ENCODE measurements at places on chromosomes 3 and 15. TPM values are rescaled to one million over a fixed set of nuclear protein-coding genes. Genes with fewer than 3 reads are reported as not detected.

EIF4E3 gene
- 25.3 TPM for total RNA-seq

CXCR6 gene
- 9.6 TPM for total RNA-seq

GOLGA8J gene
- total RNA-seq, result not detected

GNAT1 gene
- not detected for total RNA-seq

DNA sequence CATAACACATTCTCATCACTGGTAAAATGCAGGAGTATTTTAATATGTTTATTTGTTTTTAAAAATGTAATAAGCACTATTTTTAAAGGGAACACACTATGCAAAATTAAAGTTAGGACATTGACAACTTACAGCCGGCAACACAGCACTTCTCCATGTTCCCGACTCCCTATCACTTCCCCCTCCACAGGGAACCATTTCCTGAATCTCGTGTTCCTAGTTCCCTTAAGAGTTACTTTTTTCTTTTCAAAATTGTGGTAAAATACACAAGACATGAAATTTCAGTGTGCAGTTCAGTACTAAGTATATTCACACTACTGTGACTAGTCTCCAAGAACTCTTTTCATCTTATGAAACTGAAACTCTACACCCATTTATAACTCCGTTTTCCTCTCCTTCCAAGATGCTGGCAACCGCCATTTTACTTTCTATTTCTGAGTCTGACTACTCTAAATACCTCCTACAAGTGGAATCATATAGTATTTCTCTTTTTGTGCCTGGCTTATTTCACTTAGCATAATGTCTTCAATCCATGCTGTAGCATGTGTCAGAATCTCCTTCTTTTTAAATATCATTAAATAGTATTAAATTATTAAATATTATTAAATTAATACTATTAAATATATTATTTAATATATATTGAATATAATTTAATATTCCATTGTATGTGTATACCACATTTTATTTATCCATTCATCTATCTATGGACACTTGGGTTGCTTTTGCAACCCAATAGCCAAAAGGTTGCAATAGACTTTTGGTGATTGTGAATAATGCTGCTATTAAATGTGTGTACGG, 25.9 kb upstream of the UBE2Q2 start:
- no peak for DNase-seq

DNA sequence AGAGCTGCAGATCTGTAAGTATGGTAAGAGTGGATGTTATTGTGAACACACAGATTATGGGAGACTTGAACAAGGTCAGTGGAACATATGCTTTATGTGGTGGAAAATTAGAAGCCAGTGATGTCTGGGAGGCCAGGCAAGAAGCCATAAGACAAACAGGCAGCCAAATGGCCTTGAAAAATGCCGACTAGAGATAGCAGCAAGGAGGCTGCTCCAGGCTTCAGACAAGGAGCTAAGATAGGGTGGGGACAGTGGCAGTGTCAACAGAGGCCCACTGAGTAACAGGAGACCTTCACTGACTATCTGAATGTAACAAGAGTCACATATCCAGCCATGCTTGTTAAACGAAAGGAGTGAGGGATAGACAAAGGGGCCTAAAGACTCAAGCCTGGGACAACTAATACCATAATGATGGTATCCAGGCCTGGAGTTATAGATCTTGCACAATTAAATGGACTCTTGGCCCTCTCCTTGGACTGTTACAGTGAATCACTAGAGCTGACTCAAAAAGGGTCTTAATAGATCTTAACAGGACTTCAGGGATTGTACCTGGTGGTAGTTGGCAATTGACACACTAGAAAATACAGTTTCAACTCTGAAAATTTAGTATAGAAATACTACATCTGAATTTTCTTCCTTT, 50.6 kb downstream of the CFAP20DC start:
- no peak for DNase-seq

GRCh38 chr3:171970301-171970788, 69.0 kb upstream of the FNDC3B start:
- no peak for DNase-seq

GRCh38 chr3:189890496-189890895, 230.2 kb downstream of the P3H2 start:
- DNase-seq, result no peak

GRCh38 chr3:189270248-189270832, 98.6 kb downstream of the TPRG1 start:
- DNase-seq, result no peak

GRCh38 chr15:66566963-66567531, 1.2 kb upstream of the LCTL start:
- DNase-seq, result no peak

DNA sequence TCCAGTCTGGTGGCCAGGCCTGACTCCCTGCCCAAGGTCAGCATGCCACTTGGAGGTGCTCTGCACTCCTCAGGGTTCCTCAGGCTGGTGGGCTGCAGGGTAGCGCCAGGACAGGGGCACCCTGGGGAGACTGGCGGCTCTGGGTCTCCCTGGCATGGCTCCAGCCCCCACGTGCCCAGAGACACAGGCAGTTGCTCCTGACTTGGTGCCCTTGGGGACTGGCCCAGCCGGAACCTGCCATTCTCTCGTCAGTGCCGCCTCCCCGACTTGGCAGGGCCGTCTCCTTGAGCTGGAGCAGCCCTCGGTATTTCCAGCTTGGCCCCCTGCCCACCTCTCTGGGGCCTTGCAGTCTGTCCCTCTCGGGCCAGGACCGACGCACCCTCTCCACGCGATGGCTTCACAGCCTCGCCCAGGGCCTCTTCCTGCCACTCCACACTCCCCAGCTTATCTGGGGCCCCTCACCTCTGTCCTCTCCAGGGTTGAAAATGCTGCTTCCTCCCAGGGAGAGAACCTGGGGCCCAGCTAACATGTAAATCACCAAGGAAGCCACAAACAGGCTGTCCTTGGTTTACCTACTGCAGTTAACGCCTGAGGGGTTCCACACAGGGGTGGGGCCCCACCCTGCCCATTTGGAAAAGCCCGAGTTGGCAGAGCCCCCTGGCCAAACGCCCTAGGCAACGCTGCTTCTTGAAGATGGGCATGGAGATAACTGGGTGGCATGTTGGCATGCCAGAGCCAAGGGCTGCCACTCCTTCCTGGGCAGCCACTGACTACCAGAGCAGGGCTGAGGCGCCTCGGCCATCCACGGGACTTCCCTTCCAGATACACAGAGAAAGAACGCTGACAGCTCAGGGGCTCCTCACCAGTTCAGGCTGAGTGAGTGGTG, 61.4 kb downstream of the SMAD6 start:
- DNase-seq, result no peak

- DNase-seq, result no peak
These were observed 8.8 kb downstream of the NEK10 start for GRCh38 chr3:27360113-27361078.

GRCh38 chr3:152322756-152323155, 54.0 kb downstream of the MBNL1 start:
- DNase-seq, result no peak

DNA sequence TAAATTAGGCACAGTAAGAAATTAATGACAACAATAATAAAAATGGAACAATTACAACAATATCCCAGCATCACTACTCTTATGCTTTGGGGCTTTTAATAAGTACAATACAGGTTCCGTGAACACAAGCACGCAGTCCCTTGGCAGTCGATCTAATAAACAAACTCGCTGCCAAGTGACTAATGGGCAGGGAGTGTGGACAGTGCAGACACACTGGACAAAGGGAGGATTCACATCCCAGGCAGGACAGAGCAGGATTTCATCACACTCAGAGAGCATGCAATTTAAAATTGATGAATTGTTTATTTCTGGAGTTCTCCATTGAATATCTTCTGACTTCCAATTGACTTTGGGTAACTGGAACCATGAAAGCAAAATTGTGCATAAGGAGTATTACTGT, 524.1 kb upstream of the CFAP20DC start:
- DNase-seq, result no peak

- no peak for DNase-seq
These were observed 13.1 kb upstream of the PRKCD start for GRCh38 chr3:53147903-53148400.

- no peak for DNase-seq
These were observed 23.9 kb upstream of the XIRP1 start for GRCh38 chr3:39216176-39216790.

GRCh38 chr3:32399030-32399620, 7.5 kb downstream of the CMTM7 start:
- no peak for DNase-seq

DNA sequence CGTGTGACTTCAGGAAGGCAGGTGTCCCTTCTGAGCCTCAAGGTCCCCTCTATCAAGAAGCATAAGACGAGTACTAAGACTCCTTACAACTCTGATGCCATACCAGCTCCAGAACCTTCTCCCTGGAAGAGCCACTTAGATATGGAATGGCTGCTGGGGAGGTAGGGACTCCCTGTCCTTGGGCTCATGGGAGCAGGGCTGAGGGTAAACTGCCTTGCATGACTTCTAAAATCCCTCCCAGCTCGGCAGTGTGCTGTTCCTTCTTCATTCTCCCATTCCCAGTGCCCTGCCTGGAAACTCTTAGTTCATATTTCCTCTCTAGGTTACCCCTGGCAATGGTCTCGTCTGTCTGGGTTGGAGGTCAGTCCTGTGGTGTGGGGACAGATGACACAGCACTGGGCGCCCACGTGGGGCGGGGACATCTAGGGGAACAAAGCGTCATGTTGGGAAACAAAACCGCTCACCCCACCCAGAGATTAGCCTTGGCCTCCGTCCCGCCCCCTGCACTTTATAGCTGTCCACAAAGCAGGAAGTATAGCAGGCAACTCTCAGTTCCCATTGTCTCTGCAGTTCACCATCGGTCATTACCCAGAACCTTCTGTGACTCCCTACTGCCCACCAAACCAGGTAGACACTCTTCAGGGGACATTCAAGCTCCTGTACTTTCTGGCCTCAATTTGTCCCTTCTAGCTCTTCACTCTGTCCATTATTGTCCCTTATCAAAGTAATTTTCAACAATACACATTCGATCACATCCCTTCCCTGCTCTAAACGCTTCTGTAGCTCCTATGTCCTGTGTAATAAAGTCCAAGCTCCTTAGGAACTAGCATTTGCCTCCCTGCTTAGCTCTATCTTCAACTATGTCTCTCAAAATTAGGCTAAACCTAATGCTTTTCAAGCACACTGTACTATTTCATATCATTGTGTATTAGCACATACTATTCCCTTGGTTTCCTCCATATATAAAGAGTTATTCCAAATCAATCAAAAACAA, 73.8 kb downstream of the IQSEC1 start:
- DNase-seq, result no peak

- no peak for DNase-seq
These were observed 409.0 kb downstream of the OTOL1 start for GRCh38 chr3:161905520-161906132.

- DNase-seq, result no peak
These were observed 2.0 kb downstream of the FAM43A start for GRCh38 chr3:194687638-194688199.
